Fibroblast of skin of left quadriceps (primary cell): ENCODE measurements at places on chromosomes 1 and 21.

- DNase-seq = no peak
These were observed at the start of gene ACTA1 for GRCh38 chr1:229434005-229434640. TSS of gene ACTA1 (minus strand) at chr1:229434094. CDS start at chr1:229433115, 979 bp downstream.

- DNase-seq = no peak
These were observed 652 bp downstream of the ARL8A start for GRCh38 chr1:202143768-202144401.

DNA sequence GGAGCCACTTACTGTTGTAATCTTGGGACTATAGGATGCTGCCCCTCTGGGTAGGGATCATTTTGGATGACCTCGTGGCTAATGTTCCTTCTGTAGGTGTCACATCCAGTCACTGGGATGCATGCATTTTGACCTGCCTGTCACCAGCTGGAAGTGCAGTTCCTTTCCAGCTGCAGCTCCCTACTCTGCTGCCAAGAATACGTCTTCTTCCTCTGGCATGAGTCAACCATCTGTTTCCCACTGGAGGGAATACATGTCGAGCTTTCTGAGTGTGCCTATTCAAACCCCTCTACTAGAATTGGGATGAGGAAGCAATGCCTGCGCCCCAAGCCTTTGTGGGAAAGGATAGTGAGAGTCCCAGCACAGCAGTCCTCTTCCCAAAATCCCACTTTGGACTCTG lies 415.5 kb upstream of the ADAMTS5 start:
- DNase-seq = no peak

DNA sequence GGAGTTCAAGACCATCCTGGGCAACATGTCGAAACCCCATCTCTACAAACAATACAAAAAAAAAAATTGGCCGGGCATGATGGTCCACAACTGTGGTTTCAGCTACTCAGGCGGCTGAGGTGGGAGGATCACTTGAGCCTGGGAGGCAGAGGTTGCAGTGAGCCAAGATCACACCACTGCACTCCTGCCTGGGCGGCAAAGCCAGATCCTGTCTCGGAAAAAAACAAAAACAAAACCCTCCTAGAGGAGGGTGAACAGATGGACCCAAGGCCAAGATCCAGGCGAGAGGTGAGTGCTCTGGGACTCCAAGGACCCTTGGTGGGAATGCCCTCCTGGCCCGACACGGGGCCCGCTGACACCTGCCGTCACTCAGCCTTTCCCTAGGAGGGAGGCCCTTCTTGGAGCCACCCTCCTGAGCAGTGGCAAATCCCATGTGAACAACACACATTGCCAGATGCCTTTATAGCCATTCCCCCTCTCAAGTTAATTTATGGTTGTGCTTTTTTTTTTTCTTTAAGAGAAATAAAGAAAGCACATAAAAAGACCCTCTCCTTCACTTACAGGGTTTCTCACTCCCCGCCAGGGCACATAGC lies 380 bp downstream of the TFF2 start:
- DNase-seq = no peak

DNA sequence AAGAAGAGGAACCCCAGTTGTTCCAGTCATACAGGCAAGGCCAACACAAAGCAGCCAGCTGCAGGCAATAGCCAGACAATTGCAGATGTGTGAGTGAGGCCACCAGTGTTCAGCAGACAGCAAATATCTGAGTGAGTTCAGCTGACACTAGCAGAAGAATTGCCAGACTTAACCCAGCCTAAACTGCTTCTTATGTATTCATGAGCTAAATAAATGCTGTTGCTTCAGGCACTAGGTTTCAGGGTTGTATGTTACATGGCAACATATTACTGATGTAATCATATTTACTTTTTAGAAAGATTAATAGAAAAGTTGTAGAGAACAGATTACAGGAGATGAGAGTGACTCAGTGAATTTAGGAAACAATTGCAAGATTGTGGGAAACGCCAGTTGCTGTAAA lies 129.8 kb upstream of the CHODL start:
- DNase-seq = no peak

- DNase-seq = peak; percentile 36
These were observed 7.7 kb downstream of the POU3F1 start for GRCh38 chr1:38038861-38039260.

- no peak for DNase-seq
These were observed 545.9 kb downstream of the PLPP3 start for GRCh38 chr1:56033321-56034037.

GRCh38 chr1:32933742-32934322 lies 30.8 kb downstream of the RNF19B start:
- no peak for DNase-seq

DNA sequence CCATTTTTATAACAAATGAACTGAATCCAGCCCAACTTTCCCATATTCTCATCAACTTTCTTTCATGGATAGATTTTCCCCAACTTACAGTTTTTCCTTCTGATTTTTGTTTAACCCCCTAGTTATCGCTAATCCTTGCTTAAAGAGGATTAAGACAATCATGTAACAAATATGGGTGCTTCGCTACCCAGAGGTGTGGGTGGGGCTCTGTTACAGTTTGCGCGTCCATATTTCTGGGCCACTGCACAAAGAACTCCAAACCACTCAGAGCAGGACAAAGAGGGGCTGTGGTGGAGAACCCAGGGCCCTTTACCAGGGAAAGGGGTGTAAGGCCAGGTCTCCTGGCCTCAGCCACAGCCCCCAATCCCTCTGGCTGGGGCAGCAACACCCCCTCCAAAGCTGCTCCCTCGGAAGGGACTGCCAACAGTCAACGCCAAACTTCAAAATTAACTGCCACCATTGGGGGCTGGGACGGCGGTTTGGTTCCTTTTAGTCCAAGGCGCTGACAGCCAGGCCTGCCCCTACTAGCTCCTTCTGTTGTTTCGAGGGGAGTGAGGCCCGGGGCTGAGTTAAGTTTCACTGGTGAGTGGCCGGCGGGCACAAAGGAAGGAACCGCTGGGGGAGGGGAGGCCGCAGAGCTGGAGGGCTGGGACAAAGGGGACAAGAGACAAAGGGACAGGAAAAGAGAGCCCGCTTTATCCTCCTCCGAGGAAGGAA lies 27.9 kb downstream of the SSBP3 start:
- no peak for DNase-seq

GRCh38 chr1:79448426-79448825 lies 441.9 kb upstream of the ADGRL4 start:
- DNase-seq = no peak

DNA sequence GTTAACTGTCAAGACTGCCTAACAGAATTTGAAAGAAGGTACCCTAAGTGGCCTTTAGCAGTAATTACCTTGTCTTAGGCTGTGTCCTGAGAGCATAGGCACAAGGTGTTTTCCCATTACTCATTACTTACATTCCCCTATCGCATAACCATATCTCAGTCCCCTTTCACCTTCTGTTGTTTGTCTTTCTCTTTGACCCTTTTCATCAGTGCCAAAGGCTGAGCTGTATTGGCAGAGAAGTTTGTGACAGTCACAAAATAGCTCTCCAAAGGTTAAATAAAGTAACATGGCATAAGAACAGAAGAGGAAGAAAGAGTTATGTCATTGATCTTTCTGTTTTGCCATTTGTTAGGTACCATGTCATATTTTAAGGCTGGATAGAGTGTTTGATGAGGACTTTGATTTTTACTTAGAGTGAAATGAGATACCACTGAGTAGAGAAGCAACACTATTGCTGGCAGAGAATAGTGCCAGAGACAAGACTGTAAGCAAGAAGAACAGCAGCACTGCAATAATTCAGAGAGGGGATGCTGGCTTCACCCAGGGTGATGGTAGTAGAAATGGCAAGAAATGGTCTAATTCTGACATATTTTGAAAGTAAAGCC lies 497.8 kb downstream of the TTLL7 start:
- DNase-seq = no peak

- DNase-seq = no peak
These were observed 2.6 kb upstream of the GNG12 start for GRCh38 chr1:67835663-67836452.

DNA sequence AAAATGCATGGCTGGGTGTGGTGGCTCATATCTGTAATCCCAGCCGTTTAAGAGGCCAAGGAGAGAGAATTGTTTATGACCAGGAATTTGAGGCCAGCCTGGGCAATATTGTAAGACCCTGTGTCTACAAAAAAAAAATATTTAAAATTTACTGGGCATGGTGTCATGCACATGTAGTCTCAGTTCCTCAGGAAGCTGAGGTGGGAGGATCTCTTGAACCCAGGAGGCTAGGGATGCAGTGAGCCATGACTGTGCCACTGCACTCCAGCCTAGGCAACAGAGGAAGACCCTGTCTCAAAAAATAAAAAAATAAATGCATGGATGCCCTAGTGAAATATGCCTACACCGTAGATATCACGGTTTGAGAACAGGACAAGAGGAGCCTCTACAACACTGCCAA lies 1331.2 kb upstream of the B3GALT2 start:
- no peak for DNase-seq
